ENCODE measurements at places on chromosomes 6 and 20. TPM values are rescaled to one million over a fixed set of nuclear protein-coding genes. Genes with fewer than 3 reads are reported as not detected.

GHRH gene
- polyA plus RNA-seq = 0.34 TPM

PMEPA1 gene
- polyA plus RNA-seq = 10.5 TPM

BNIP5 gene
- not detected for polyA plus RNA-seq

SPDEF gene
- 0.96 TPM for polyA plus RNA-seq

FAM162B gene
- 0.56 TPM for polyA plus RNA-seq

ADGRF1 gene
- polyA plus RNA-seq = not detected

MRPL18 gene
- 73.1 TPM for polyA plus RNA-seq

DNA sequence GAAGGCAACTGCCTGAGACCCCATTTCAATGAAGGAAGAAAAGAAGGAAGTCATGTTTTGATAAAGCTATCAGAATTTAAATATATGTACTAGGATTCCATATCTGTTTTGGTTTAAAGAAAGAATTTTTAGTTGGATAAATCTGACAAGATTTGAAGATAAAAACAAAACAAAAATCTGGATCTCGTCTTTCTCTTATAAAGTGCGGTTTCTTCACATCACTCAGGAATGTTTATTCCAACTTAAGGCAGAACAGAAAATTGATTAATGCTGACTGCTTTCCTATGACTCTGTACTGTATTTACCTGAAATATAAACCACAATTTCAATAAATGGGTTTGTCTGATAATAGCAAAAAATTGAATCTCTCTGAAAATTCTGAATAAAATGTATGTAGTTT lies 439.7 kb downstream of the RFPL4B start:
- no peak for DNase-seq

DNA sequence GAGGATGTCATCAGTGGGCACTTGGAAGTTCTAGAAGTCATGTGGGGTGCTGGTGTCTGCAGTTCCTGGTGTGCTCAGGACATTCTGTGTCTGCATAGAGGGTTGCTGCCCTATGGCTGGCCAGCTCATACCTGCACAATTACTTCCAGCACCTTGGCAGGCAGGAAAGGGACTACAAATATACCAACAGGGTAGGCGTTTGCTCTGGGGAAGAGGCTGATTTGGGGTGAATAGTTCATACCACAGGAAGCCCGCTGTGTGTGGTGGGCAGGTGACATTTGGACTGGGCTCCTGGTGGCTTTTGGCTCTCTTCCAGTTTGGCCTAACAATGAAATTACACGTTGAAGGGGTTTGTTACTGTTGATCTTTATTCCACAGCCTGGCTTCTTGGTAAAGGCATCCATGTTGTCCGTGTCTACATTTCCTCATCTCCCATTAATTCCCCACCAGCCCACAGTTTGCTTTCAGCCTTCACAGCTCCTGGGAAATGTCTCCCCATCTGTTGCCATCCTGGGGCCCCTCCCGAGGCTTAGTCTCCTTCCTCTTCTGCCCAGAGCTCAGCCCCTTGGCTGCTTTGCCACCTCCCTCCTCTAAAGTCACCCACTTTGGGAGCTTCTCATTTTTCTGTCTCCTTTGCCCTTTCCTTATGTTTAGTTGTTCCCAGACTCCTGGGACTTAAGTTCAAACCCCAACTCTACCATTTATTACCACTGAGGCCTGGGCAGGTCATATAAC lies 88.1 kb downstream of the RSPH3 start:
- DNase-seq = no peak

- DNase-seq = no peak
Observed at GRCh38 chr6:24154121-24154520, 28.1 kb downstream of the NRSN1 start.

GRCh38 chr6:136647363-136647852 lies 97.2 kb upstream of the MAP7 start:
- DNase-seq = peak; percentile 94

GRCh38 chr20:46583411-46584214 lies 33.2 kb upstream of the OCSTAMP start:
- DNase-seq = no peak

DNA sequence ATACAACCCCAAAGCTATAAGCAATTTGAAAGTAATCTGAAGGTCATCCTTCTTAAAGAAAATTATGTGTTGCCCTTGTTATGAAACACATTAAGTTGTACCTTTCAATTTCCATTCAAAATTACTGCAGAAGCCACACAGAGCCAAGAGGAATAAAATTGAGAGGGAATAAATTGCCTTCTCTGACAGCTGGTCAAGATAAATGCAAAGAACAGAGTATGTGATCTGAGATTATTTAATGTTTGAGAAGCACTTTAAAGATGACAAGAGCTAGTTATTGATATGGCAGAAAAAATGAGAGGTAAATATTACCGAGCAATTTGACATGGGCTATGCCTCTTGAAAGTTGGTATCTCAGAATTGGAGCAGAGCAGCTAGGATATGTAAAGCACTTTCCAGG lies 61.6 kb downstream of the TRDN start:
- DNase-seq = no peak

DNA sequence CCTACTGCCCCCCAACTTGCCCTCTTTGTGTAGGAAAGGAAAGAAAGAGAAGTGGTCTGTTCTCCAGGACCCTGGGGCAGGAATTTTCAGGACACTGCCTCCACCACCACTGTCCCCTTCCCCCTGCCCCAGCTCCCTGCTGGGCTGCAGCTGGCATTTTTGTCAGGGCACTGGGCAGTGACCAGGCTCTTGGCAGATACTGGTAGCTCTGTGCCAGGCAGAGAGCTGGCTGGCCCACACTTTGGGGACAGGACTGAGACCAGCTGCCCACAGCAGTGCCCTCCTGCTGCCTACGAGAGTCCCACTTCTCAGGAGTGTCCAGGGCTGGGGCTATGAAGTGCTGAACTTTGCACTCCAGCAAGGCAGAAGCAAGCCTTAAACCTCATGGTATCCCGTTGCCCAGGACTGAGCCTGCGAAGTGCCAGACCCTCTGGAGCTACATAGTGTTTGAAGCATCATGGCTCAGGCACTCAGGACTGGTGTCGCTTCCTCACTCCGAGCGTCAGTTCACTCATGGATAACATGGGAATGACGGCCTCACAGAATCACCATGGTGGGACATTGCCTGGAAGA lies 19.3 kb downstream of the SLC13A3 start:
- DNase-seq = no peak

DNA sequence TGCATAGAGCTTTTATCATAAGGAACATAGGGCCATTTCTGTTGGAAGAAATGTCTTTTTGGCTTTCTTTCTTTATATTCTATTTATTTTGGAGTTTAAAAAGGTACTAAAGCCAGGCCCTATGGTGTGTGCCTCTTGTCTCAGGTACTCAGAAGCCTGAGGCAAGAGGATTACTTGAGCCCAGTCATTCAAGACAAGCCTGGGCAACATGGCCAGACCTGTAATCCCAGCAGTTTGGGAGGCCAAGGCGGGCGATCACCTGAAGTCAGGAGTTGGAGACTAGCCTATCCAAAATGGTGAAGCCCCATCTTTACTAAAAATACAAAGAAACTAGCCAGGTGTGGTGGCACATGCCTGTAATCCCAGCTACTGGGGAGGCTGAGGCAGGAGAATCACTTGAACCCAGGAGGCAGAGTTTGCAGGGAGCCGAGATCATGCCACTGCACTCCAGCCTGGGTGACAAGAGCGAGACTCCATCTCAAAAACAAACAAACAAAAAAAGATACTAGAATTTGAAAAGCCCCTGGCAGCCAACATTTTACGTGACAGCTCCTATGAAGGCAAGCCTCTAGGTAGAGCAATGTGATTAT lies 80.0 kb downstream of the CBFA2T2 start:
- DNase-seq = no peak

DNA sequence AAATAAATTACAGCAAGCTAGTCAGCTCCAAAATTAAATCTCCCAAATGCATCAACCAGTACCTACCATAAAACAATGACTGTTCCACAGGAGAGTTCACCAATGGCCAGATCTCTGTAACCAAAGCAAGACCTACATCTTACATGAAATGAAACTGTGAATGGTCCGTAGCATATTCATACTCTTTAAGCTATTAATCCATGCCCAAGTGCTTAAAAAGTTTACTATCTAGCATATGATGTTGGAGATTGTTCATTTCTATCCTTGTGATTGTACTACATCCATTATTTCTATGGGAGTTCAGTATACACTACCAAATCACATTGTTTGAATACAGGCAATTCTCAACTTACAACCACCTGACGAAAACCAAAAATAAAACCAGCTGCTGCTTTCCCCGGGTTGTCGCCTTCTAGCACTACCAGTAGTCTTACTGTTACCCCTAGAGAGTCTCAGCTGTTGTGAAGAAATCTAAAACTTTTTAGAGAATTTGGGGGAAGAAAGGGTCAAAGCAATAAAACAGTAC lies 38.0 kb downstream of the HIVEP2 start:
- no peak for DNase-seq

DNA sequence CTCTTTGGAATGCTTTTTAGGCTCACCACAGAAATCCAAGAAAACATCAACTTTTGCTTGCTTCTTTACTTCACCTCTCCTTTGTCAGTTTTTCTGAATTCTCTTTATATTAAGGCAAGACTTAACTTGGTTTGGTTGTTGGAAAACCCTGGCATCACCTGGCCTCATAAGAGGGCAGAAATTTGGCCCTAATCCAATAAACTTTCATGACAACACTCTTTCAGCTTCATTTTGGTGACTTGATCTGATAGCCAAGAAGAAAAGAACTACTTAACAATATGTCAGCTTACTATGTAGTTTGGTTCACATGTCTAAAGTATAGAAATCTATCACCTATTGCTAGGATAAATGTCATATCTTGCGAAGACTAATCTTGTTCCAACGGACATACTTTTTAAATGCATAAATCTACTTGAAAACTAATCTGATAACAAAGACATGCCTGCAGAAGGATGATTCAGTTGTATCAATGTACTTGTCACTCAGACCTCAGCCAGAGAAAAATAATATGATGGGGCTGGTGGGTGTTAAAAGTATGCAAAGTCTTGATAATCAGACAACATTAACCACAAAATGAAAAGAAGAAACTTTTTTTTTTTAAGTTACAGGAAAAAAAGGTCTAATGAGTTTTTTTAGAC lies 19.3 kb upstream of the HBS1L start:
- no peak for DNase-seq

GRCh38 chr6:136795996-136796395 lies 3.7 kb upstream of the MAP3K5 start:
- DNase-seq = no peak

GRCh38 chr6:101110814-101111213 lies 229.7 kb upstream of the ASCC3 start:
- DNase-seq = no peak

DNA sequence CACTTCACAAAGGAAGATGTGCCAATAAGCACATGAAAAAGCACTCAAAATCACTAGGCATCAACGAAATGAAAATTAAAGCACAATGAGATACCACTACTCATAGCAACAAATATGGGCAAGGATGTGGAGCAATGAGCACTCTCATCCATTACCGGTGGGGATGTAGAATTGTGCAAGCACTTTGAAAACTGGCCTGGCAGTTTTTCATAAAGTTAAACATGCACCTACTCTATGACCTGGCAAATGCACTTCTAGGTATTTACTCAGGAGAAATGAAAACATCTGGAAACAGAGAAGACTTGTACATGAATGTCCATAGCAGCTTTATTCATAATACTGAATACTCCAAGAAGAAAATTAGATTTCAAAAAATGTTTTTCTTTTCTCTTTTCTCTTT lies 34.1 kb upstream of the TMEM14A start:
- DNase-seq = no peak
